ENCODE measurements at places on chromosomes 2 and 18.

GRCh38 chr18:13219593-13220159 lies 1.1 kb downstream of the LDLRAD4 start:
- DNase-seq: no peak

- DNase-seq: no peak
Observed at GRCh38 chr2:235098736-235099494, 147.1 kb downstream of the SH3BP4 start.

- no peak for DNase-seq
Observed at GRCh38 chr2:162828545-162828944, 10.0 kb downstream of the KCNH7 start.

DNA sequence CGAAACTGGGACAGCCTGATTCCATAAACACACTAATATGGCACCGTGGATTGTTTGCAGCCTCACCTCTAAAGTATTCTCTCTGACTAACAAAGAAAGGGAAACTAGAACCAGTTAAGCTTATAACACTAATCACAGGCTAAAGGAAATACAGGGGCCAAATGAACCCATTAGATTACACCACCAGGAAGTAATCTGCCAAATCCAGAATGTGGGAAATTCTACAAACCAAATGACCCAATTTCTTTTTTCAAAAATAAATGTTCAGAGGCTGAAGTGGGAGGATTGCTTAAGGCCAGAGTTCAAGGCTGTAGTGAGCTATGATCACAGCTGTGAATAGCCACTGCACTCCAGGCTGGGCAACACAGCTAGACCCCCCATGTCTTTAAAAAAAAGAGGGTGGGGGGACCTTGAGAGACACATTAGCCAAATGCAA lies 1.5 kb upstream of the MPPE1 start:
- no peak for DNase-seq

GRCh38 chr2:113116100-113116958 lies 11.1 kb upstream of the IL1RN start:
- no peak for DNase-seq

- DNase-seq: no peak
Observed at GRCh38 chr2:18339326-18339725, 221.1 kb downstream of the RDH14 start.

DNA sequence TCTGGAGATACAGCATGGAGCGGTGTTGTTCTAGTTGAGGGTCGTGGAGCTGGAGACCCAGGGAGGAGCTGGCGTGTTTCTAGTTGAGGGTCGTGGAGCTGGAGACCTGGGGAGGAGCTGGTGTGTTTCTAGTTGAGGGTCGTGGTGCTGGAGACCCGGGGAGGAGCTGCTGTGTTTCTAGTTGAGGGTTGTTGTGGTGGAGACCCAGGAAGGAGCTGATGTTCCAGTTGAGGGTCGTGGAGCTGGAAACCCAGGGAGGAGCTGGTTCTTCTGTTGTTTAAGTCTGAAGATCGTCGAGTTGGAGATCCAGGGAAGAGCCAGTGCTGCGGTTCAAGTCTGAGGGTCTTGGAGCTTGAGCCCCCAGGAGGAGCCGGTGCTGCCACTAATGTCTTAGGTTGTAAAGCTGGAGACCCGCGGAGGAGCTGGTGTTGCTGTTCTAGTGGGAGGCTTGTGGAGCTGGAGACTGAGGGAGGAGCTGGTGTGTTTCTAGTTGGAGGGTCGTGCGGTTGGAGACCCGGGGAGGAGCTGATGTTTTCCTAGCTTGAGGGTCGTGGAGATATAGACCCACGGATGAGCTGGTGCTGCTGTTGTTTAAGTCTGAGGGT lies 155.3 kb downstream of the RTP5 start:
- no peak for DNase-seq

DNA sequence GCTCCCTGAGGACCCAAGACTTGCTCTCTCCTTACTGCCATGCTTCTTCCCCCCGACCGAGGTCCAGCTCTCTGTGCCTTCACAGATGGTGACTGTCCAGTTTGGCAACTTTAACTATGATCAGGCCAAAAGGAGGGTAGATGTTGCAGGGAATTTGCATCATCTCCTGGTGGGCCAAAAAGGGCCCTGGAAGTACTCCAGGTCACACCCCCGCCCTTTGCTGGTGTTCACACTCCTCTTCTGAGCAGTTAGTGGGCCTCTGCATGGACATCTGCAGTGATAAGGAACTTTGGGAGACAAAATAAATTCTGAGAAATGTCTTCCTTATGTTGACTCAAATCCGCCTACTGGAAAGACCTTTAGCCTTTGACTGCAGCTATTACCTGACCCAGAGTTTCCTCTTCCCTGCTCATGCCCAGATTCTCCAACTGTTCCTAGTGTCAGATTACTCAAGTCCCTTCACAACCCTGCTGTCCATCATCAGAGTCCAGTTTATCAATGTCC lies 234.4 kb downstream of the LOXHD1 start:
- DNase-seq: no peak

DNA sequence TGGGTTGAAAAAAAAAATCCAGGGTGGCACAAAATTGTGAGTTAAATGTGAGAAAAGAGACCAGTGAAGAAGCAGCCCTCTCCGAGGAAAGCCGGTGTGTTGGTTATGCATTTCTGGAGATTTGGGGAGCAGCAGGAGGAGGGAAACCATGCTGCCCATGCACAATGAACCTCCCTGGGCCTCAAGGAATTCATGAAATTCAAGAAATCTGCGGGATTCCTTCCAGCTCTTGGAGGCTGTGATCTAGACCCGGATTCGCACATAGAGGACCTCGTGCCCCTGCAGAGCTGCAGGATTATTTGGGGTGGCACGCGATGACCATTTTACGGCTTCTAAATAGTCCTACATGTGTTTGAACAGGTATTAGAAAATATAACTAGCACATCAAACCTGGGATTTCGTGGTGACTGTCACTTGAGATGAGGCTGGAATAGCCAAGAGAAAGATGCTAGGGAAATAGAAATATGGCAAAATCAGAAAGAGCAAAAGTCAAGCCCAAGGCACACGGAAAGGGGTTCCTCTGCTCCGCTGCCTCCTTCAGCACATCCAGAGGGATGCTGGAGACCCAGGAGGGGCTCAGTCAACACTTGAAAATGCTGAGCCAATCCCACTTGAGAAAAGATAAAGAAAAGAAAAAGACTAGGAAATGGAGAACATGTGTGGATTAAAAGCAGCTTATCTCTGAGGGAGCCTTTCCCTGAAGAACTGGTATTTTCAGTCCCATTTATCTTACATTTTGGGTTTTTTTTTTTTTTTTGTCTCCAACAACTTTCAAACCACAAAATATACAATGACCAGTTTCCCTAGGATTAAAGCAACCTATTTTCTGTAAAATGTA lies 22.0 kb downstream of the KCTD1 start:
- no peak for DNase-seq

DNA sequence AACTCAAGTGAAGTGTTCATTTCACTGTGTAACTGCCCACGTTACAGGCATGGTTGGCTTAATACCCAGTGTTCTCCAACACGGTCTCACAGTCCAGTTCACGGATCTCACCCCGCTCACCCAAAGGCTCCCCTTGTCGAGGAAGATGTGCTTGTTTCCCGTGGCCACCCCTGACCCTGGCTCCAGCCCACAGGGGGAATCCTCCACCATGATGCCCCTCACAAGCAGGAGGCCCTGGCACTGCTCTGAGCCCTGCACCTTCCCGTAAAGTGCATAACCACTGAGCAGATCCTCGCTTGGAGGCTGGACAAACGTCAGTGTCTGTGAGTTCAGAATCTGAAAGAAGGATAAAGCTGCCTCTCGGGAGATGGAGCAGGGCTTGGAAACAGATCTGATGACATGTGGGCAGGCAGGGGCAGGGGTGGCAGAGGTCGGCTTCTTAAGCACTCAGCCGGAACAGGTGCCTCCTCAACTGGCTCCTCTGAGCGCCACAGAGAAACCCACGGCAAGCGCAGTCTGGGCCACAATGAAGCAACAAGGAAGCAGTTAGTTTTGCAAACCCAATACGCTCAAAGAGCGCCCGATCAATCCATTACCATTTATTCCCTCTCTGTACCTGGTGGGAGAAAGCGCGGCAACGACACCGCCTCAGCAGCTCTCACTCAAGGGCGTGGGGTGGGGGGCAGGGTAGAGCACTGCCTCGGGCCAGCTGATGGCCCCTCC lies 17.6 kb downstream of the HDAC4 start:
- DNase-seq: no peak

GRCh38 chr2:206614811-206615210 lies 27.5 kb upstream of the FAM237A start:
- no peak for DNase-seq

GRCh38 chr2:36461039-36461681 lies 105.6 kb downstream of the CRIM1 start:
- peak; percentile 81 for DNase-seq

DNA sequence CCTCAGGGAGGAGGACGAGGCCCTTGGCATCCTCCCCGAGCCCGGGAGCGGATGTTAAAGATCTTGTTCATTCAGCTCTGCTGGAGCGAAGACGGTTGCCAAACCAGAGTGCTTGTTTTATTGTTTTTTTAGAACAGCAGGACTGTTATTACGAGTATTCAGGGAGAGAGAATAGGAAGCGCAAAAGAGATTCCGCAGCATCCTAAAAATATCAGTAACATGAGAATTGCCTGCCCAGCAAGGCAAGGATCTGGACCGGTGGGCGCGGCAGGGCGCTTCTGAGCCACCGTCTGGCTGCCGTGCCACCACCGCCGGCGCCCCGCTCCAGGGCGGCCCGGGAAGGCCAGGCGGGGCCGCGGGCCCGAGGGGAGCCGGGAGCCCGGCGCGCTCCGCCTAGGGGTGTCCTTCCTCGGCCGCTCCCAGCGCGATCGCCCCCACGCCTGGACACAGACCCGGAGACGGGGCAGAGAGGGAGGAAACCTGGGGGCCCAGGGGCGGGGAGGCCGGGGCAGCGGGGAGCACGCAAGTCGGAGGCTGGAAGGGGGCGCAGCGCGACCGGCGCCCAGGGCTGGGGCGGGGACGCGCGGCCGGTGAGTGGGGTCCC lies 843 bp downstream of the CYS1 start:
- DNase-seq: no peak

GRCh38 chr2:173747035-173747434 lies 218.1 kb downstream of the SP3 start:
- DNase-seq: no peak

DNA sequence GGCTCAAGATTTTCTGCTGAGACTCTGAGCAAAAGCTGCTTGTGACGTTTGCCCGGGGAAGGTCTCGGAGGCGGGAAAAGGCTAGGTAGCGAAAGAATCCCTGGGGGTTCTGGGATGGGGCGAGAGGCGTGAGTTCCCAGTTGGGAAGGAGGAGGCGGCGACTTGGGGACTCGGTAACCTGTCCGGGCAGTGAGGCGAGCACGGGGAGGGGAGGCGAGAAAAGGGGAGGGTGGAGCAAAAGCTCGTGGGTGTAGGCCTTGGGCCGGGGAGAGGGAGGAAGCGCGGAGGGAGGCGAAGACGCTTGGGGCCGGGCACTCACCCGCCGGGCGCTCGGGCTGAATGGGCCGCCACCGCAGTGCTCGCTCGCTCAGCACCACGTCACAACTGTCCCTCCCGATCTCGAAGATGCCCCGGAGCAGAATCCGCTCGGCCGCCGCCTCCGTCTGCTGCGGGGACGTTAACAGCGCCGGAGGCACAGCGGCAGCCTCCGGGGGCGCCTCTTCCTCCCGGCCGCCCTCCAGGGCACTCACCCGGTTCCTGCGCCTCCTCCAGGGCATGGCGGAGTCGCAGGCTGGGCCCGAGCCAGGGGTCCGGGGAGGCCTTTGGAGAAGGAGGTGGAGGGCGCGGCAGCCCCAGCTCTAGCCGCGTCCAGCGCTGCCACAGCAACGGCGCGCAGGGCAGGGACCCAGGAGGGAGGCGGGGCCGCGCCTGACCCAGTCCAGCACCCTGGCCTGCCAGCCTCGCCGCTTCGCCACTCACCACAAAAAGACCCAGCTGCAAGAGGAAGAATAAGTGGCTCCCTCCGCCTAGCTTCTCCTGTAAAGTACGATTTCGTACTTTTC lies at the start of gene CERKL:
Gene CERKL, minus strand, starts transcription at position 656 of the 842 bp plus-strand sequence. Its CDS starts 99 bp downstream, at position 557.
- DNase-seq: peak; percentile 51

DNA sequence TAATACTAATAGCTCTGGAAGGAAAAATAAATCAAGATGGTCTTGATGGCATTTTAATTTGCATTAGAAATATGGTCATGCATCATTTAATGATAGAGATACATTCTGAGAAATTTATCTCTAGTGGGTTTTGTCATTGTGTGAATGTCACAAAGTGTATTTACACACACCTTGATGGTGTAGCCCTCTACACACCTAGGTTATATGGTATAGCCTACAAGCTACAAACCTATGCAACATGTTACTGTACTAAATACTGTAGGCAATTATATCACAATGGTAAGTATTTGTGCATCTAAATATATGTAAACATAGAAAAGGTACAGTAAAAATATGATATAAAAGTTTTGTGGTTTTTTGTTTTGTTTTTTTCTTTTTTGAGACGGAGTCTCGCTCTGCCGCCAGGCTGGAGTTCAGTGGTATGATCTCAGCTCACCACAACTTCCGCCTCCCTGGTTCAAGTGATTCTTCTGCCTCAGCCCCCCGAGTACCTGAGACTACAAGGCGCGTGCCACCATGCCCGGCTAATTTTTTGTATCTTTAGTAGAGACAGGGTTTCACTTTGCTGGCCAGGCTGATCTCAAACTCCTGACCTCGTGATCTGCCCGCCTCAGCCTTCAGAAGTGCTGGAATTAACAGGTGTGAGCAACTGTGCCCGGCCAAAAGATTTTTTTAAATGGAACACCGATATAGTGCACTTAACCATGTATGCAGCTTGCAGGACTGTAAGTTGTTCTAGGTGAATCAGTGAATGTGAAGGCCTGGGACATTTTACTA lies 83.7 kb upstream of the UBXN4 start:
- DNase-seq: no peak

- DNase-seq: no peak
Observed at GRCh38 chr2:119023534-119023933, 81.5 kb downstream of the MARCO start.

DNA sequence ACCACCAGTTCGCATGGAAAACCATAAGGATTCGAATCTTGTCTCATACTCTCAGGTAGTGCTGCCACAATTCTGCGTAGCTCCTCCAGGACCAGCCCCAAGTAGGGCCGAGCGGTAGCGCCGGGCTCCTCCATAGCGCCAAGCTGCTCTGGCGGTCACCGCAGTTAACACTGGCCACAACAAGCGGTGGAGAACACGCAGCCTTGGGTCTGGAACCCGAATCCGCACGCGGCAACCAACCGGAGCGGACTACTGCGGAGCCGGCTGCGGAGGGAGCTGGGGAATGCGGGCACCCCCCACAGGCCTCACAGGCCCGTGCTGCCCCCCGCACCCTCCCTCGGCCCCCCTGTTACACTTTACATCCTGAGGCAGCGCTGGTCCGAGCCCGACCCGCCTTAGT lies 531.5 kb downstream of the STK39 start:
- DNase-seq: no peak

DNA sequence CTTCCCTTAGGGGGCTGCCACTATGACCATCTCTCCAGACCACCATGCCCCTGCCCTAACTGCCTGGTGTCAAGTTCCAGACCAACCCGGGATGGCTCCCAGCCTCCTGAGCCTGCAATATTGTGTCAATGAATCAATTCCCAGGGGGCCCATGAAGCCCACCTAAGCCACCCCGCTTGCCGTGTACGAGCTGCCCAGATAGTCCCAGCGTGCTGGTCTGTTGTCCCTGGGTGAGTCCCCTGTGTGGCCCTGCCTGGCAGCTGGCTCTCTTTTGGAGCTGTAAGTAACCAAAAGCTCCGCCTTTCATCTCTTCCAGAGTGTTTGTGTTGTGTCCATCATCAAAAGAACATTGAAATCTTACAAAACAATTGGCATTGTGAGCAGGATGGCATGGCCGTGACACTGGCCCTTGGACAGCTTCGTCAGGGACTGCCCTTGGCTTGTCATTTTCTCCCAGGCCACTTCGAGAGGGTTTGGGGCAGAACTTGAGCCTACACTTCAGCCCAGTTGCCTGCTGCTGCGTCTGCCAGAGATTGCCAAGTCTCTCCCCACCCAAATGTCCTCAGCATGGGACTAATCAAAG lies 11.3 kb upstream of the MAL start:
- DNase-seq: no peak

Data from NT2/D1 (cell line).